ENCODE measurements at places on chromosomes 3 and 15.

DNA sequence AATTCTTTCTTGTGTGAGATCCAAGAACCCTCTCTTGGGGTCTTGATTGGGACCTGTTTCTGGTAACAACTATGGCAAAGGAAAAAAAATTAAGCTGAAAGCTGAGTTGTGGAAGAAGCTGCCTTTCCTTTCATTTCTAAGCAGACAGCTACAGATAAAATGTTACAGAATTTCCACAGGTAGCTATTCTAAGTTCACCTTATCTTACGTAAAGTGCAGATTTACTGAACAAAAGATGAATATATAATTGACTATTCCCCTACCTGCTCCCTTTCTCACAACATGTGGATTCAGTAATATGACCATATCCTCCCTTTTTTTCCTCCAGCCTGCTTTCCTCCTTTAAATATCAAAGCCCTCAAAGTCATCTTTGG lies 36.6 kb downstream of the CLEC3B start:
- no peak for DNase-seq

DNA sequence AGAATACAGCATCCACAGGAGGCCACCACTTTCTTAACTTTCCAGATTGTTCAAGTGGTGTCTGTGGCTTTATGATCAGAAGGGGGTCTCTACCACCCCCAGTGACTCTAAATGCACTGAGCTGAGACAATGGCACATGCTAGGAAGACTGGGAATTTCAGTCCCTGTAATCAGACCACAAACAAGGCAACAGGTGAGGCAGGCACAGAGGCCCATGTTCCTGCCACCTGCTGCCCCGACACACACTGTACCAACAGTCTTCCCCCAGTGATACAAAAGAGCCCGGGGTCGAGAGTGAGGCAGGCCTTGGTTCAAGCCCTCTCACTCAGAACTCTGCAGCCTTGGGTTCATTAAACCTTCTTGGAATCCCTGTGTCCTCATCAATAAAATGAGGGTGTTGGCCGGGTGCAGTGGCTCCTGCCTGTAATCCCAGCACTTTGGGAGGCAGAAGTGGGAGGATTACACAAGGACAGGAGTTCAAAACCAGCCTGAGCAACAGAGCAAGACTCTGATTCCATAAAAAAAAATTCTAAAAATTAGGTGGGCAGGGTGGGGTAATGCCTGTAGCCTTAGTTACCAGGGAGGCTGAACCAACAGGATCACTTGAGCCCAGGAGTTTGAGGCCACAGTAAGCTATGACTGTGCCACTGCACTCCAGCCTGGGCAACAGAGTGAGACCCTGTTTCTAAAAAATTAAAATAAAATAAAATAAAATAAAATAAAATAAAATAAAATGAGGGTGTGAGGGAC lies 55.8 kb downstream of the ADCY5 start:
- no peak for DNase-seq

DNA sequence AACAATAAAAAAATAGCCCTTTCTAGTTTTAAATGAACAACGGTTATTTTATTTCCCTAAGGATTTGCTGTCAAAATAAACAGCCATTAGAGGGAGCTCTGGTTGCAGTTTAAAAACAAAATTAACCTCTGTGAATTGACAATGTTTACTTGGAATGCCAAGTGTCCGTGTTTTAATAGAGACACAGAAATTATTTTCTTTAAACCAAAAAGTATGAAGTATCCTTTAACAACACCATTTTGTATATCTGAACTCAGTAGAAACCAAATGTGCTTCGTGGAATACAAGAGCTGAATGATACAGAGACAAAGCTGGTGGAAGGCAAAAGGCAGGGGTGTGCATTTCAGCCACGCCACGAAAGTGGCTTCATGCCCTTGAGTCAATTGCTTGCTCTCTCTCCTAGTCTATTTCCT lies 74.4 kb downstream of the MOBP start:
- peak; percentile 52 for DNase-seq

DNA sequence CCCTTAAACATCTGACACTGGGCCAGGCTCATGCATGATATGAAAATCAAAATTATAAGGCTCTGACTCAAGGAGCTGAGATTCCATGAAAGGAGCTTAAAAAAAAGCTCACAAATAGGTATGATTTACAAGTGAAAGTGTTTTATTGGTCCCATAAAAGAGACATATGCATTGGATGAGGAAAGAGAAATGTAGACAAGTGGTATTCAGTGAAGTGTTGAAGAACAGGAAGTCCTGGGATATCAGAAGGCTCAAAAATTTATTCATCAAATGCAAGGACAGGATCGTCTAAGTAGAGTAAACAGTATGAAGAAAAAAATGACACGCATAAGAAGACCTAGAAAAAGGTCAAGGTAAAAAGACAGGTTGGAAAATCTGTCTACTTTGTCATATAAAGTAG lies 188.9 kb downstream of the CBLB start:
- DNase-seq: no peak

DNA sequence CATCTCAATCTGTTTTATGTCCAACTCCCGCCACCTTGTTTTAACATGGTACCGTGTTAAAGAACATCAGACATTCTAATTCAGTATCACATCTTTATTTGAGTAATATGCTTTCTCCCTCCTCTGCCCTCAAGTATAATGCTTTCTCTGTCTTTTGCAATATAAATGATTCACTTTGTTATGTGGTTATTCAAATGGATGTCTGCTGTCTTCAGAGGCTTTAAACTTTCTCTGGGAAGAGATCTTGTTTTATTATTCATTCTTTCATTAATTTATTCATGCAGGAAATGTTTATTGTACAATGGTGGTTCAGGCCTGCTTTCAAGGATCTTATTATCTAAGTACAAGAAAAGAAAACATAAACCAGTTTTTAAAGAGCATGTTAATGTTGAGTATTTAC lies 57.1 kb downstream of the RAP2B start:
- peak; percentile 32 for DNase-seq

GRCh38 chr3:73733746-73734145 lies 109.0 kb upstream of the PDZRN3 start:
- no peak for DNase-seq

- no peak for DNase-seq
These were observed 40.6 kb upstream of the CGNL1 start for GRCh38 chr15:57335719-57336118.

DNA sequence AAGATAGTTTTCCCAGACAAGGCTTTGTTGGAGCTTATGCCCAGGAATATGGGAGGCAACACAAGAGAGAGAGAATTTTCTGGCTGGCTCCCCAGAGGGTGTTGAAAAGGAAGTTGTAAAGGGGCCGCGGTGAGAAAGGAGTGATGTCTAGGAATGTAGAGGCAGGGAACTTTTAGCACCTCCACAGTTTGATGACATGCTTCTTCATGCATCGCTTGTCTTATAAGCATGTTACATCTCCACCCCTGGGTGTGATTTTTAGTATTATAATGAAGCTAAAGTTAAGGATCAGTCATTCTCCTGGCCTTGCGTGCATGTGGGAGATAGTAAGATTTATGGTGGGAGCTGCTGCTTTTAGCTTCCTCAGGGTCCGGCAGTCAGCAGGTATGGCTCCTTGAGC lies 32.8 kb upstream of the TF start:
- DNase-seq: no peak

DNA sequence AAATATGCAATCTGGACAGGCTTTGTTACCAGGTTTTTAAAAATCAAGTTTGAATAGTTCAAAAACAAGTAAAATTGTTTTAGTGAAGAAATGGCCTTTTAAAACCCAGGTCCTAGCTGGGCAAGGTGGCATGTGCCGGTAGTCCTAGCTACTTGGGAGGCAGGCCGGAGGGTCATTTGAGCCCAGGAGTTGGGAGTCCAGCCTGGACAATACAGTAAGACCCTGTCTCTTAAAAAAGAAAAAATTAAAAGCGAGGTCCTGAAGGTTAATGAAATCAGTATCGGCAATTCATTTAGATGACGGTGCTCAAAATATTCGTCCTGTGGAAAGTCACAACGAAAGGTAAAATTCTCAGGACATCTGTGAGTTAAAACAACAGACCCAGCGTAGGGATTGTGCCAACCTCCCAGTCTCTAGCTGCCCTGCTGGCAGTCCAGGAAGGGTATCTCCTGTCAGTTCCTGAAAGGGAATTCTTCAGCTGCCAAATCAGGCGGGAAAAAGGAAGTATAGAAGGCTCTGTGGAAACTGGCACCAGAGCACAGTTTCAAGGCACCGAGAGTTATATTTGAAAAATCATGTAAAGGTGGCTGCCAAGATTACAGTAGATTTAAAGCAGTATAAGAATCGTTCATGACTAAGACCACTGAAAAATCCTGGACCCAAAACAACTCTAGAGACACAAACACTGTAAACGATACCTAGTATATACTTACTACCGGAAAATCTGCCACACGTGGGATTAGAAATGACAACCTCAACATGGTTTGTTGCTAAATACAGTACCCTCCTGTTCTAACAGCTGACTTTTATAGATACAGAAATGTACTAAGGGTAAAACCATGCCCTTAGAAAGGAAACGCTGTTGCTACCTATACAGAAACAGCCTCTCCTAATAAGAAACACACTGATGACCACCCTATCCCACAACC lies 1.2 kb upstream of the ABHD17C start:
- no peak for DNase-seq

- peak; percentile 99 for DNase-seq
These were observed 271.0 kb upstream of the TBL1XR1 start for GRCh38 chr3:177468331-177468730.

DNA sequence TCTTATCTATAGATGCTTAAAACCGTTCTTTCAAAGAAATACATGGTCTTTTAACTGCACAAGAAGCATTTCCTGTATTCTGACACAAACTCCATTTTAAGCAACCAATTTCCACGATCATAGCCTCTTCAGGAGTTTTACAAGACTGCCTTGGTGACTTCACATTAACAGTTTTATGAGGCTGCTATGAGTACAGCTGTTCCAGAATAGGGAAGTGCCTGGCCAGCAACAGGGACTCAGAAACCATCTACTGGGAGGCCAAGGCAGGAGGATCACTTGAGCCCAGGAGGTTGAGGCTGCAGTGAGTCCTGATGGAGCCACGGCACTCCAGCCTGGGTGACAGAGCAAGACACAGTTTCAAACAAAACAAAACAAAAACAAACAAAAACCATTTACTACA lies 78.4 kb downstream of the B3GNT5 start:
- DNase-seq: no peak

DNA sequence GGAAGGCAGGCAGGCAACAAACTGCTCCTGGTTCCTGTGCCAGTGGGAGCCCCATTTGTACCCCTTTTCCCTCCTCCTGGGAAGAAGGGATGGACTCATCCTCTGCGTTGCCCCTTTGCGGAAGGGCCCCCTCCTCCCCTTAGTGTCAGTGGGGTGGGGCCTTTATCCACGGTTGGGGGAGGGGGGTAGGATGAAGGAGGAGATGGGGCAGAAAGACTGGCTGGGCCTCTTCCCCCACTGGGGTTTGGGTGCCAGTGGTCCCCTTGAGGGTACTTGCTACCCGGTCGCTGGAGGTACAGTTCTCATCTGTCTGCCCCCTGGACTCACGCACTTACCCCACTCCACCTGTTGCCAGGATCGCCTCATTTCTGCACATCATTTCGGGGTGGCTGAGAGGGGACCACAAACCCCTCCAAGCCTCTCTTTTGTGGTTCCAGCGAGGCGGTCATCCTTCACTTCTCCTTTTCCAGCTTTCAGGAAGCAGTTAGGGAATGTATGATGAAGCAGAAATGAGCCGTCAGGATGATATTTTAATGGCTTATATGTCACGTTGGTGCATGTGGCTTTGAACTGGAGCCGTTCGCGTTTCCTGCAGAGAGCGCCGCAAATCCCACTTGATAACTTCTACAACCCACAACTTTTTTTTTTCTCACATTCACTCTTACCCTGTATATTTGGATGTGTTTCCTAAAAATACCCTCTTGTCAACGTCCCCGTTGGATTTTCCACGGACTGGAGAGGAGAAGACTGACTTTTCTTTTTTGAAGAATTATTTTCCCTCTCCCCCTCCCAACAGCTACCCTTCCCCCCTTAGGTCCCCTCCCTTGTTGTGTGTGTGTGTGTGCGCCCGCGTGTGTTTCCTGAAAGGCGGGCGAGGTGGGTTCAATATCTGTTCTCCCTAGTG lies at the start of gene ZIC4:
Gene ZIC4 (minus strand): TSS at position 516 of the 904 bp plus-strand sequence. CDS start 3,746 bp downstream, outside the sequence.
- no peak for DNase-seq

DNA sequence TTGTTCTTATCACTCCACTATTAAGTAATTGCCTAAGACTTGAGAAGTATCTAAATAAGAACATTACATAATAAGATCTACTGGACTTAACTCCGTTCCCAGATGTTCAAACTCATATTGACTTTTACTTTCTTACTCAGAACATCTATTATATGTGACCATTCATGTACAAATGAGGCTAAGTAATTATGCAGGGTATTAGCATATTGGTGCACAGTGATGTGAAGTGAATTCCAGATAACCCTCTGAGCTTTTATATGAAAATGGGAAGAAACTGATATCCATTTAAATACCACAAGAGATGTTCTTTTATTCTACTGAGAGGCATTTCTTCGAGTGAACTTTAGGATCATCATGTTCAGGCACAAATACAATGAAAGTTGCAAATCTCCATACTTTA lies 135.7 kb downstream of the ZPLD1 start:
- DNase-seq: no peak

DNA sequence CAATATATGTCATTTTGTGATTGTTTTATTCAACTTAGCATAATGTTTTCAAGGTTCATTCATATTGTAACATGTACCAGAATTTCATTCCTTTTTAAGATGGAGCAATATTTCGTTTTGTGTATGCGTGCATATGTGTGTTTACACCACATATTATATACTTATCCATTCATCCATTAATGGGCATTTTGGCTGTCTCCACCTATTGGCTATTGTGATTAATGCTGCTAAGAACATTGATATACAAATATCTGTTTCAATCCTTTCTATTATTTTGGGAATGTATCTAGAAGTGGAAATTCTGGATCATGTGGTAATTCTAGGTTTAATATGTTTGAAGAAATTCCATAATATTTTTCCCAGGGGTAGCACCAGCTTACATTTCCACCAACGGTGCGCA lies 403.9 kb upstream of the LMCD1 start:
- DNase-seq: no peak

DNA sequence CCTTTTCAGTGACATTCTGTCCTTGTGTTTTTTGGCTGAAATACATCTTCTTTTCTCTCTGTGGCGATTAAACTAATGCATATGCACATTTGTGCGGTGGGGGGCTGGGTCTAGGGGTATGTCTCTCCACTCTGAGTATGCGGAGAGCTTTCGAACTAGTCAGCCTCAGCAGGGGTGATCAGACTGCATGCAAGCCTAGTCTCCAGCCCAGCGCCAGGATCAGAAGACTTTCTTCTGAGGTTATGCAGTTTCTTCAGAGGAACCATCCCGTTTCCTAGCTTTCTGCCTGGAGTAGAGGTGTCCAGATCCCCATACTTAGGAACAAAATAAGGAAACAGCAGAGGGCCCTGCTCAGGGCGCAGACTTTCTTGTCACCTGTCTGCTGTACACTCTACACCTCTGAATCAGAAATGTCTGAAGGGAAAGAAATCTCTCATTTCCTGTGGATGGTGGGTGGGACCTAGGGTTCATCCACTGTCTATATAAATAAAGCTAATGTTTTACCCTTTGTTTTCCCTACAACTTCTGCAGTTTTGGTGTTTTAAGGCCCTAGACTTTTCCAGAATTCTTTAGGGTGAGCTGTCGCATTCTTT lies 230.4 kb downstream of the ABHD5 start:
- no peak for DNase-seq

- no peak for DNase-seq
These were observed 32.7 kb downstream of the PTH1R start for GRCh38 chr3:46910166-46910760.

- no peak for DNase-seq
These were observed 612.8 kb downstream of the ZPLD1 start for GRCh38 chr3:103047640-103048039.

Measured in fibroblast of the aortic adventitia (primary cell).